Cortex of kidney (tissue), 1 donor: ENCODE measurements at places on chromosomes 13 and 19.

- no peak for DNase-seq
These were observed 63.4 kb downstream of the SMARCA4 start for GRCh38 chr19:11024259-11024658.

- no peak for DNase-seq
These were observed 11.1 kb downstream of the FTL start for GRCh38 chr19:48975947-48976847.

GRCh38 chr13:31209172-31209840, 9.5 kb downstream of the B3GLCT start:
- no peak for DNase-seq

GRCh38 chr13:103287659-103288058, 221.4 kb upstream of the SLC10A2 start:
- DNase-seq: no peak

- DNase-seq: no peak
These were observed 10.6 kb upstream of the TLE2 start for GRCh38 chr19:3039641-3040077.

GRCh38 chr13:109673477-109673876, 112.9 kb downstream of the IRS2 start:
- DNase-seq: no peak
